ENCODE measurements at places on chromosomes 2 and 18.

DNA sequence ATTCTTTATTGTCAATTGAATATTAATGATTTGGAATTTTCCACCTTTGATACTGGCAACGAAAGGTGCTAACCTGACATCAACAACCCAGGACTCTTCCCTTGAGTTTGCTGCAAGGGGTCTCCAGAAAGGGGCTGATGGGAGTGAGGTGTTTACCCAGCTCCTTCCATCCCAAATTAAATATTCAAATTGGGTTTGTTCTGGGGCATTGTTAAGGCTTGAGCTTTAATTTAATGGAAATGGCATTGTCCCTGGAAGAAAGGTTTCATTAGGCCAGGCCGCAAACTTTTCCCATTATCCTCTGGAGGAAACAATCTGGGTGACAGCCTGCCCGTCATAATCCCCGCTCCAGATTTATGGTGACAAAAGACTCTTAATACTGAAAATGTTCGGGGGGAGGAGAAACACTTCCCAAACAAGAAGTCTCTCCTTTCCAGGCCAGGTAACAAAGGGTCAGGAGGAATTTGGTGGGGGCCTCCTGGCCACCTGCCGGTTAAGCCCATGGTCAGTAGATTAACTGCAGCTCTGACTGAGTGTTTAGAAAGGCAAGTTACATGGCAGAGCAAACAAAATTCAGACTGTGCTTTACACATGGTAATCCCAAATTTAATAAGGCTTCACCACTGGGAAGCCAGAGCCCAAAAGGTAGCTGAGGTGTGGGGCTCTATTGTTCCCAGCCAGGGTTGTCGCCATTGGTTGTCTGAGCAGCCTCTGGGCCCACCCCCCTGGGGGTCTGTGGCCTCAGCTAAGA is 151.4 kb upstream of the SIX3 start:
- no peak for DNase-seq

GRCh38 chr18:36580874-36581750 is 247.7 kb downstream of the TPGS2 start:
- DNase-seq: no peak

- DNase-seq: no peak
These were observed 64.9 kb downstream of the MCFD2 start for GRCh38 chr2:46850742-46851141.

- DNase-seq: no peak
These were observed 30.4 kb downstream of the BMPR2 start for GRCh38 chr2:202406445-202406978.

DNA sequence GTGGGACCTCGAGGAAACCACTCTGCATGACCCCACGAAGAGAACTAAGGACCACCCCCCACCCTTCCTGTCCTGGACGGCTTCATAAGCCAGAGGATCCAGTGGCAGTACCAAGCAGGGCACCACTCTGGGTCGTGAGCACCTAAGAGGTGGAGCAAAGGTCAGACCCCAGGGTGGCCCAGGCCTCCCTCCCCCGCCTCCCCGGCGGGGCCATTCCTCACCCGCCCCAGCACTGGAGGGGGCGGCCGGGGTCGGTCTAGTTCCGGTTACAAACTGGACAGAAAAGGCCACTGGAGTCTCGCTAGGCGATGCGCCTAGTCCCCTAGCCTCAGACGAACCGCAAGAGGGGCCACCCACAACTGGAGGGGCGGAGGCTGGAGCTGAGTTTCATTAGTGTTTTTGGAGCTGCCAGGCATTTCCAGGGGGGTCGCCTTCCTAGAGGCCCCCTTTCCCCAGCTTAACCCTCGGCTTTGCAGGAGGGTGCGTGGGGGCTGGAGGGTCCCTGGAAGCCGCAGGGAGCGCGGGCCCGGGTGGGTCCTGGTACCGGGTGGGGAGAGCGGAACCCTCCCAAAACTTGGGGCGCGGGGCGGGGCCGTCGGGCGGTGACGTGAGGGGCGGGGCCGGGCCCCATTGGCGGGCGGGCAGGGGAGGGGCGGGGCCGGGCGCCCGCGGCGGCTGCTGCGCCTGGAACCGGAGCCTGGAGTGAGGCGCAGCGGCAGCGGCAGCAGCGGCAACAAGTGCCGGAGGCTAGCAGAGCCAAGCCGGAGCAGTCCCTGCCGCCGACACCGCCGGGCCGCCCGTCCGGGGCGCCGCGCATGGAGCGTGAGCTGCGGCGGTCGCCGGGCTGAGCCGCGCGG is at the start of gene B3GNT2:
Gene B3GNT2, plus strand, starts transcription at position 695 of the 857 bp plus-strand sequence. CDS start 26,106 bp downstream, outside the sequence.
- peak; percentile 95 for DNase-seq

DNA sequence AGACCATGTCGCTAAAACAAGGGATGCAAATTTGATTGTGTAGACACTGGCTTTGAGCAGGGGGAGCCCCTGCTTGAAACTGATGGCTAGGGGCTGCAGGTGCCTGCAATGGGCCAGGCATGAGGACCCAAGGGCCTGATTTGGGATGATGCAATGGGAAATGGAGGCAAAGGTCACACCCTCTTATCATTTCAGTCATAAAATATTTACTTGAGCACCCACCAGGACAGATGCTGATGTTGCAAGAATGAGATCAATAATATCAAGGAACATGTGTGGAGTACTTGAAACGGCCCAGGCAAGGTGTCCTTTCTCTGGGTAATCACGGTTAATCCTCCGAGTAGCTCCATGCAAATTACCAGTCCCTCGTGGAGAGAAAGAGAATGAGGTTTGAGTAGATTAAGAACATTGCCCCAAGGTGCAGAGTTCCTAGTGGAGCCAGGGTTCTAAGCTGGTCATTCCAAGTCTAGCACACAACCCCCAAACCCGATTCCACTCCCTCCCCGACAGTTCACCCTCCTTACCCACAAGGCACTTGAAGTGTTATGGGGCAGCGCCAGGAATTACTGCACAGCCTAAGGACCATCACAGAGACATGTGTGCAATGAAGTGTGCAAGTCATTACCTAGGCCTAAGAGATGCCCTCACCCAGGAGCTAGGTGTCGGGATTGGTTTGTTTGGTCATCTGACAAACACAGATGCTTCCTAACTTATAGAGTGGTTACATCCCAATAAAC is 14.0 kb upstream of the TMBIM1 start:
- DNase-seq: peak; percentile 83

GRCh38 chr18:47484068-47484467 is 232.6 kb upstream of the SKOR2 start:
- DNase-seq: no peak

GRCh38 chr2:238650536-238650935 is 197.3 kb upstream of the TWIST2 start:
- no peak for DNase-seq

- peak; percentile 67 for DNase-seq
These were observed 891 bp downstream of the CAB39 start for GRCh38 chr2:230713331-230714135.

DNA sequence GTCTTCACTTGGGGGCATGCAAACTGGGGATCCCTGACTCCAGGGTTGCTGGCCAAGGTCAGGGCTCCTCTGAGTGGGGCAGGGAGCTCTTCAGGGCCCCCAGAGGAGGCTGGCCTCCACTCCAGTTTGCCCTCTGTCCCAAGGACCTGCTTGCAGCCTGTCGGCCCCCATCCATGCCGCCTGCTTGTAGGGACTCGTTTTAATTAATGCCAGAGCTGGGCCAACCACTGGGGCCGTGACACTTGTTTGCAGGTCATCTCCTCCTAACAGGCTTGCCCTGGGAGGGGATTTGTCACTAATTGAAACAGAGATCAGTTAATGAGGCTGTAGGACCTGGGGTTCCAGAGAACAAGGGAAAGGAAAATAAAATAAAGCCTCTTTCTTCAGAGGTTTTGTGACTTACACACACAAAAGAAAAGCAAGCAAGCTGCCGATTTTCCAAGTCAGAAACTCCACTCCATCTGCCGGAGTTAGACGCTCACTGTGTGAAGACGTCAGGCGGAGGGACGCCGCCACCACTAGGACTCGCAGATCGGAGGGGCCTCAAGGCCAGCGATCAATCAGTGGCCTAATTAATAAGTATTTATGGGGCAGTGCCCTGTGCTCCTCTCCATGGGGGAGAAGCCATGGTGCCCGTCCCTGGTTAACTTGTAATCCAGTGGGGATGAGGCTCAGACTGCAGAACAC is 75.9 kb downstream of the SFXN5 start:
- DNase-seq: no peak

DNA sequence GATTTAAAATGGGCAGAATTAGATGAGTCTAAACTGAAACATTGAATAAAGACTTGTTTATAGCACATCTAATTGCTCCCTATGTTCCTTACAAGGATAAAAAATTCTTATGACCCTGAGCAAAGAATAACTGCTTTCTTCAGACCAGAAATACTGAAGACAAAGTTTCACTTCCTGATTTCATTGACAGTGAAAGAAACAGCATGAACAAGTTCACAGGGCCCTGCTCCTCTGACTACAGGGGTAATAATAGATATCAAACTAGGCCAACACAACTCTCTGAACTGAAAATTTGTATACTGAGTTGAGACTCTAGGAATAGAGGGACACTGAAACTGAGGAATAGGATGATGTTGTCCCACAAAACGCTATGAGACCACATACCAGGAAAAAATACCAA is 1383.3 kb upstream of the CDH2 start:
- peak; percentile 70 for DNase-seq

DNA sequence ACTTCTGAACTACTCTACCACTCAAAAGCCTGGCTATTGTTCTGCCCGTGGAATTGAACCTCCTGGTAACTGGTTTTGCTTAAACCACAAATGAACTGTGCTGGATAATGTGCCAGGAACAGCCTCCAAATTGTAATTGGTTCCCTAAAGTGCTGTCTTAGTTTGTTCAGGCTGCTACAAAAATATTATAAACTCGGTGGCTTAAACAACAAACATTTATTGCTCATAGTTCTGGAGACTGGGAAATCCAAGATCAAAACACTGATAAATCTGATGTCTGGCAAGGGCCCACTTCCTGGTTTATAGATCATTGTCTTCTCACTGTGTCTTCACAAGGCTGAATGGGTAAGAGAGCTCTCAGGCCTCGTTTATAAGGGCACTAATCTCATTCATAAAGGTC is 149.2 kb upstream of the NCKAP5 start:
- DNase-seq: no peak

GRCh38 chr2:43708178-43708577 is 31.9 kb upstream of the C1GALT1C1L start:
- DNase-seq: no peak

GRCh38 chr18:35695384-35695783 is 113.8 kb downstream of the GALNT1 start:
- DNase-seq: no peak

- no peak for DNase-seq
These were observed 15.1 kb downstream of the PLCD4 start for GRCh38 chr2:218622606-218623365.

DNA sequence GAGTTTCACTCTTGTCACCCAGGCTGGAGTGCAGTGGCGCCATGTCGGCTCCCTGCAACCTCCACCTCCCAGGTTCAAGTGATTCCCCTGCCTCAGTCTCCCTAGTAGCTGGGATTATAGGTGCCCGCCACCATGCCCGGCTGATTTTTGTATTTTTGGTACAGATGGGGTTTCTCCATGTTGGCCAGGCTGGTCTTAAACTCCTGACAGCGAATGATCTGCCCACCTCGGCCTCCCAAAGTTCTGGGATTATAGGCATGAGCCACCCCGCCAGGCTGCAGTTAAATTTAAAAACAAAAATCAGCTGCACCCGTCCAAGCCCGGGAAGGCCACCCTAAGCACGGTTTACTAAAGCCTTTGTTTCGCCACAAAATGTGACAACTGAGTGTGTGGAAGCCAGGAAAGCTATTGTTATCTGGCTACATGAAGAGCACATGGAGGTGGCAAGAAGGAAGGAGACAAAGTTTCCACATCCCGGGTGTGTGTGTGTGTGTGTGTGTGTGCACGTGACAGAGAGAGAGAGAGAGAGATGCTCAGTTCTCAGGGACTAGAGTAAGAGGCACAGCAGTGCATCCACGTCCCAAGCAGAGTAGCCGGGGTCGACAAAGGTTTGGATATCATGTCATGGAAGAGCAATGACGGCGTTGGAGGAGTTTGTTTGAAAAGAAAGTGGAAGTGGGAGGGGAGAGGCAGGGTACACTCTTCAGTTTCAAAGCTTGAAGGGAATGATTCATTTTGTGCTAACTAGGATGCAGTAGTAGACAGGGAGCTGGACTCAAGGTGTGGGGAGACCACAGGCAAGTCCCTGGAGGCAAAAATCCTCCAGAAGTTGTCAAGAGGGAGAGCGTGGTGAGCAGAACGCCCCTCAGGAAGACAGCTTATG is 20.1 kb downstream of the INPP5D start:
- peak; percentile 63 for DNase-seq

GRCh38 chr2:177680866-177681712 is 288.5 kb downstream of the AGPS start:
- DNase-seq: no peak

- DNase-seq: no peak
These were observed 46.4 kb downstream of the ZNF804A start for GRCh38 chr2:184644685-184645084.

DNA sequence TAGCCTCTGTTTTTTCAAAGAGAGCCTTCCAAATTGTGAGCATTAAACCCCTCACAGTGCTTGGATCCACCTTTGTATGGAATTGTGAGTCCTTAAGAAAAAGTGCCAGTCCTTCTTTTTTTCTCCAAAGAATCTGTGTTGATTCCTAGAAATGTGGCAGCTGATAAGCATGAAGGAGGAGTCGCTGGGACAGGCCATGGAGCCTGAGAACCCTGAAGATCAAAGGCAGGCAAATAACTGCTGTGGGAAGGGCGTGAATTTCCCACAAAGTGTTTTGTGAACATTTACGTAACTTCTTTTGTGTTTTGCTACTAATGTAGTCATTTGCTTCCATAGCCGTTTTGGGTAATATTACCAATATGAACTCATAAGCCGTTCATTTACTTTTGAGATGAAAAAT is 27.7 kb upstream of the CHMP1B start:
- no peak for DNase-seq

DNA sequence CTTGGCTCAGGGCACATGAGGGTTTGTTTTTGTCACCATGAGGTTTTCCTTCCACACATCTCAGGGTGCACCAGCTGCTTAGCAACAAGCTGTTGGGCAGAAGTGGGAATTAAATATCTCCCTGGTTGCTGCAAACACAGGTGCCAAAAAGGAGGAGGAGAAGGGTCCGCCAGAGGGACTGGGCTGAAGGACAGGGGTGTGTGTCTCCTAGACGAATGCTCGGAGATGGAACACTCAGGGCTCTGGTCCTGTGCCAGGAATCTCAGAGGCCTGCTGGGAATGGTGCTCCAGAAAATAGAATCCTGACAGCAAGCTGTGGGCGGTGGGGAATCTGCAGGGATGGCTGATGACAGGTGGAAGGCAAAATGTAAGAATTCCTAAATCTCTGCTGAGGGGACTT is 94.5 kb downstream of the VSNL1 start:
- DNase-seq: no peak

GRCh38 chr2:101509499-101510284 is 34.8 kb upstream of the RFX8 start:
- DNase-seq: no peak

GRCh38 chr2:225326969-225327368 is 72.5 kb upstream of the NYAP2 start:
- DNase-seq: no peak

GRCh38 chr2:149989447-149990063 is 402.0 kb upstream of the MMADHC start:
- no peak for DNase-seq

- no peak for DNase-seq
These were observed 1109.7 kb downstream of the LRP1B start for GRCh38 chr2:141021109-141021508.
